Activated B cell treated with CpG ODN at 0.5 μM for 24 hours (primary cell): ENCODE measurements at places on chromosomes 1 and 21.

DNA sequence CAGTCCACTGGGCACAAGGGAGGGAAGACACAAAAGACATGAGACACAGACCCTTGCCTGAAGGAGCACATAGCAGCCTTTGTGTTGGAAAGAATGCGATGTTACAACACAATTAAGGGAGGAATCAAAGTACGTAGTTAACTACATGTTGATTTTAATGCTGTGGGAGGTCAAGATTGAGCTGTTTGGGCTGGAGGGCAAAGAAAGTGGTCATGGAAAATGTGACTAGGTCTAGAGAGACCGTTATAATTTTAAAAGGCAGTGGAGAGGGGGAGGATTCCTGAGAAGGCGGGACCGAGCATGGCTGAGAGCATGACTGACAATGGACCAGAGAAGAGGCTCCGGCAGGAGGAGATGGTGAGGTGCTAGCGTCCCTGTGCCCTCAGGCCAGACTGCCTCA, 111.8 kb upstream of the ATP1A1 start:
- no peak overlapping the region for H3K4me3 ChIP-seq
- peaks cover 1% of the 10 kb centered on the region for H3K27me3 ChIP-seq
- H3K4me1 ChIP-seq = peaks cover 15% of the 10 kb centered on the region
- no peak overlapping the region for H3K27ac ChIP-seq

- H3K27ac ChIP-seq = no peak overlapping the region
- peaks cover 22% of the 10 kb centered on the region for H3K4me1 ChIP-seq
- no peaks in the 10 kb centered on the region for H3K27me3 ChIP-seq
- no peak overlapping the region for H3K4me3 ChIP-seq
- no peak for DNase-seq
These were observed 80.8 kb upstream of the GPR52 start for GRCh38 chr1:174366946-174367345.

DNA sequence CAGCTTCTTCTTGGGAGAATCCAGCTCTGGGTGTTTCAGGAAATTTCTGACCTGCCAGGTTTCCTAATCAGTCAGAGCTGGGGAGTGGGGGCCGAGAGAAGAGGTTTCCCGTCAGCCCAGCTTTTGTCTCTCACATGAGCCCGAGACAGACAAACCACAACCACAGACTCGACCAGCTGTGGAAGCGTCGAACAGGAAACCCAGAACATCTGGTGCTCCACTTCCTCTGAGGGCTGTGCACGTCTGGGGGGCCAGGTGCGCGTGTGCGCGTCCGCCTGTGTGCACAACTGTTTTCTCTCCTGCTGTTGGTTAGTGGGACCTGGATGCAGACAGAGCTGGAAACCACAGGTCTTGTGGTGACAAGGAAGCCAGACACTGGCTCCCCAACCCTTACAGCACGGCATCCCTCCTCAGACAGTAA, 113.0 kb upstream of the SLC25A33 start:
- H3K4me3 ChIP-seq = peak overlapping the region; percentile 78
- H3K36me3 ChIP-seq = peaks cover 2% of the 10 kb centered on the region
- peak; percentile 69 for DNase-seq
- no peaks in the 10 kb centered on the region for H3K27me3 ChIP-seq

GRCh38 chr1:29708796-29709703, 472.7 kb downstream of the PTPRU start:
- no peak overlapping the region for H3K27ac ChIP-seq
- no peak overlapping the region for H3K4me3 ChIP-seq
- peaks cover 33% of the 10 kb centered on the region for H3K27me3 ChIP-seq
- no peaks in the 10 kb centered on the region for H3K36me3 ChIP-seq

GRCh38 chr1:240693036-240693435, 81.1 kb upstream of the GREM2 start:
- H3K4me1 ChIP-seq = no peaks in the 10 kb centered on the region
- DNase-seq = no peak
- H3K4me3 ChIP-seq = no peak overlapping the region
- H3K27ac ChIP-seq = no peak overlapping the region
- no peaks in the 10 kb centered on the region for H3K36me3 ChIP-seq
- H3K27me3 ChIP-seq = no peaks in the 10 kb centered on the region
